Stimulated activated CD4-positive, alpha-beta T cell treated with anti-CD3 and anti-CD28 coated beads, Interleukin-1b, Interleukin-23, amount 100 ng/mL, for 4 hours (primary cell): ENCODE measurements at places on chromosomes 2 and 18.

- DNase-seq, result no peak
These were observed 70.2 kb upstream of the PIEZO2 start for GRCh38 chr18:11219571-11219970.

DNA sequence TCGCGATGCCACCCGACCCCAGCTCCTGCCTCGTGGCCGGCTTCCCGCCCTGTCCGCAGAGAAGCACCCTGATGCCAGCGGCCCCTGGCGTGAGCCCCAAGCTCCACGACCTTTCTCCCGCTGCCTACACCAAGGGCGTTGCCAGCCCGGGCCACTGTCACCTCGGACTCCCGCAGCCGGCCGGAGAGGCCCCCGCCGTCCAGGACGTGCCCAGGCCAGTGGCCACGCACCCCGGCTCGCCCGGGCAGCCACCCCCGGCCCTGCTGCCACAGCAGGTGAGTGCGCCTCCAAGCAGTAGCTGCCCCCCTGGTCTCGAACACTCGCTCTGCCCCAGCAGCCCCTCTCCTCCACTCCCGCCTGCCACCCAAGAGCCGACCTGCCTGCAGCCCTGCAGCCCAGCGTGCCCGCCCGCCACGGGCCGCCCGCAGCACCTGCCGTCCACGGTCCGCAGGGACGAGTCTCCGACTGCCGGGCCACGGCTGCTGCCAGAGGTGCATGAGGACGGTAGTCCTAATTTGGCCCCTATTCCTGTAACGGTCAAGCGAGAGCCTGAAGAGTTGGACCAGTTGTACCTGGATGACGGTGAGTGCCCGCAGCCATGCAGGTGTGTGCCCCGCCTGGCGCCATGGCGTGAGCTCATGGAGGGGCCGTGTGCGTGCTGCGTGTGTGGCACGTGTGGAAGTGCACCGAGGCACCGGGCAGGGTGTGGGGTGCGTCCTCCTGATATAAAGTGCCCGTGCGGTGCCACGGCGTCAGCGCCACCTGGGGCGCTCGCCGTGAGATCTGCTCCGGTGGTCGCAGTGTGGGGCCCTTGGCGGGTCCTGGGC, 90.8 kb downstream of the NFATC1 start:
- DNase-seq, result no peak

GRCh38 chr2:10241641-10242430, 60.9 kb upstream of the HPCAL1 start:
- DNase-seq, result no peak

DNA sequence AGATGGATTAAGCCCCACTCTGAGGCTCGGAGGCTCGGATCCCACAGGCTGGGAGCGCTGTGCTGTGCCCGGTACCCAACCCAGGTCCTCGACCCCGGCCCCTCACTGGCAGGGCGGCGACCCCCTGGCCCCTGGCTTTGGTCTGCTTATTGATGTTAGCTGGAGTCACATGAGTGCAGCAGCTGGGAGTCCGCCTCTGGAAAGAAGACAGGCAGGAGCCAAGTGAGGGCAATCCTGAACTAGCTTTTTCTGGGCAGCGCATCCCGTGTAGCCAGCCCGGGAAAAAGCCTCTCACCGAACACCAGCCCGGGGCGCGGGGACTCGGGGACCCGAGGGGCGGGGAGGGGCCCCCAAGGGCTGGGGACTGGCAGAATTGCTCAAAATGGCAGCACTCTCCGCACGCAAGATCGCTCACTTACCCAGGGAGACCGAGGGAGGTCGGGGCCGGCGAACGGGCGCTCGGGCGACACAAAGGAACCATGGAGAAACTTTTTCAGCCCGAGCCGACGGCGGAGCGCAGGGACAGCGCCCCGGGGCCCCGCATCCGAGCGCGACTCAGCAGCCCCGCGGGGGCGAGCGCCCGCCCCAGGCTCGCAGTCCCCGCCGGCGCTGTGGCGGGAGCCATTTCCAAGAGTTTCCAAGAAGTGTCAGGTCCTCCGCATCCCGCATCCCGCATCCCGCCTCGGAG, 567 bp downstream of the TMEM200C start:
- no peak for DNase-seq

DNA sequence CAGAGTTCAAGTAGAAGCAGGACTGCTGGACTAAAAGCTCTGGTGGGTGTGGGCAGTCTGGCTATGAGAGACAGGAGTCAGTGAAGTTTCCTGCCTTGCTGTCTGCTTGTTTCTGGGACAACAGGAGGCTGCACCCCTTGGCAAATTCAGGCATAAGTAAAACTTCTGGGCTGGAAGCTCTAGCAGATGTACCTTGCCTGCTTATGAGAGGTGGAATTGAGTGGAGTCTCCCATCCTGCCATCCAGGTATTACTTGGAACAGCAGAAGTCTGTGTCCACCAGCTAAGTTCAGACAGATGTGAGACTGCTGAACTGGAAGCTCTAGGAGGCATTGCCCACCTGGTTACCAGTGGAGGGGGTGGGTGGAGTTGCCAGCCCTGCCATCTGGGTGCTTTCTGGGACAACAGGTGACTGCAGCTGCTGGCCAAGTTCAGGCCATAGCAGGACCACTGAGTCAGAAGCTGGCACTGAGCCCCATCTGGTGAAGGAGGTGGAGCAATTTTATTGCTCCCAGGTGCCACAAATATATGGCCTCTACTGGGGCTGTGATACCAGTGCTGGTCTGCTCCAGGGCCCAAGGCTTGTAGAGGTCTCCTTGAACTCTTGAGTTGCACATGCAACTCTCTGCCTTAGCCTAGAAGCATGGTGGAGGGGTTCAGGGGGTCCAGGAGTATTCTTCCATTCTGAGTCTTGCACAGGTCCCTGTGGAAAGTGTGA, 199.4 kb upstream of the FN1 start:
- no peak for DNase-seq

- DNase-seq, result no peak
These were observed 599.8 kb downstream of the NRXN1 start for GRCh38 chr2:50431958-50432650.

DNA sequence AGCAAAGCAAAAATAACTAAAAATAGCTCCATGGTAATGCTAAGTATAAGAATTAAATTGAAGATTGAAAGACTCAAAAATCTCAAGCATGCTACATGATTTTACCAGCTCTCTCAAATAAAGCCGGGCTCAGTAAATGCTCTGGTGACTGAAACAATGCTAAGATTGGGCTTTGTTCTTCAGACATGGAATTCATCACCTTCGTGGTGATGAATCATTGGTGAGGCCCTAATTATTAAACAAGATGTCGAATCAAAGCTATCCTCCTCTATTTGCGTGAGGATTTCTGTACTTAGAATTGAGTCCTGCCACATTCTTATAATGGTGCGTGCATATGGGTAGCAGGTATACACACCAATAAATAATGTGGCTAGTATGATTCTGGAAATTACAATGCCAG, 58.8 kb upstream of the LRRTM1 start:
- DNase-seq, result no peak

- DNase-seq, result no peak
These were observed 185.1 kb downstream of the NEDD4L start for GRCh38 chr18:58229162-58229561.

DNA sequence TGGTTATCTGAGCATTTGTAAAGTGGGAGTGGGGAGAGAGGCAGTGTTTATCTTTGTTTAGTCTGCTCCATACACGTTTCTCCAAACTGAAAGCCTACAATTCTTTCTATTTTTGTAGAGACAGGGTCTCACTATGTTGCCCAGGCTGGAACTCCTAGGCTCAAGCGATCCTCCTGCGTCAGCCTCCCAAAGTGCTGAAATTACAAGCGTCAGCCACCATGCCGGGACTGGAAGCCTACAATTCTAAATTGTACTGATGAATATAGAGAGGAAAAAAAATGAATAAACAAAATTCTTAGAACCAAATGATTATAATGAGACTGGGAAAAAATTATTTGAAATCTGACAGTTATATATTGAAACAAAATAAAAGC, 1.4 kb upstream of the ZFAND2B start:
- no peak for DNase-seq

- no peak for DNase-seq
These were observed 33.5 kb upstream of the MAP4K3 start for GRCh38 chr2:39470580-39470979.

GRCh38 chr2:238286551-238286950, 1.9 kb downstream of the PER2 start:
- DNase-seq, result no peak

DNA sequence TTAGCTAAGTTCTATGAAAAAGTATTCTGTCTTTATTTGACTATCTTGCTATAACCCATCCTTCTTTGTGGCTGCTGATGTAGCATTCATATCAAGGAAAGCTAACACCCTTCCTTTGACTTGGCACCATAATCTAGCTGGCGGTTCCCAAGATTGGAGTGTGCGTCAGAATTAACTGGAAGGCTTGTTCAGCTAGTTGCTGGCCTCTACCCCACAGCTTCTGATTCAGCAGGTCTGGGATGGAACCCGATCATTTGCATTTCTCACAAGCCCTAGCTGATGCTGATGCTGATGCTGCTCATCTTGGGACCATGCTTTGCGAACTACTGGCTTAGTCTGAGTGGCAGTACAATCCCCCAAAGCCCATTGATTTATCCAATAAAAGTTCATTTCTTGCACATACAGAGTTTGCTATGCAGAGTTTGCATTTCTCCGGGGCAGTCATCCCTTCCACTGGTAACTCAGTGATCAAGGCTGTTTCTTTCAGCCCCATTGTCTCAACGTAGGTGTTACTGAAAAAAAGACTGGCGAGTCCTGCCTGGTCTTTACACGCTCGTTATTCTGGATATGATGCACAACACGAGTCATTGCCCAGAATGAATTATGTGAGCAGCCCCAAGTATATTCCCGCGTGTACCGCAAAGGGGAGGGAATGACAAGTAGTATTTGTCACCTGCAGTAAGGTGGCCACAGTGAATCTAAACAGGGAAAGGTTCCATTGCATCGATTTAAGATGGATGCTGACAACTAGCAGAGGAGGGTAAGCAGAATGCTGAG, 96.5 kb downstream of the ZNF532 start:
- DNase-seq, result no peak

- no peak for DNase-seq
These were observed 828.0 kb downstream of the SLC4A3 start for GRCh38 chr2:220455351-220455990.

GRCh38 chr2:17558878-17559277, 18.4 kb downstream of the VSNL1 start:
- no peak for DNase-seq

DNA sequence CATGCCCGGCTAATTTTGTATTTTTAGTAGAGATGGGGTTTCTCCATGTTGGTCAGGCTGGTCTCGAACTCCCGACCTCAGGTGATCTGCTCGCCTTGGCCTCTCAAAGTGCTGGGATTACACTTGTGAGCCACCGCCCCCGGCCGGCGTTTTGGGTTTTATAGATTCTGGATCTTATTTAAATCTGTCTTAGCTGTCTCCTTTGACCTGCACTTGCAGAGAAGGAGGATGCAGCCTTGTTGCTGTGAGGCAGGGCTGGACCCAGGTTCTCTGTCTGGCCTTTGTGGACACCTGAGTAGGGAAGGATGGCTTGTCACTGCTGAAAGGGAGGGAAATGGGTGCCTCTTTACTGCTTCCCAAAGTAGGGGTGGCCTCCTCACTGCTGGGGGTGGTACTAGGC, 83.0 kb upstream of the HS6ST1 start:
- DNase-seq, result no peak

DNA sequence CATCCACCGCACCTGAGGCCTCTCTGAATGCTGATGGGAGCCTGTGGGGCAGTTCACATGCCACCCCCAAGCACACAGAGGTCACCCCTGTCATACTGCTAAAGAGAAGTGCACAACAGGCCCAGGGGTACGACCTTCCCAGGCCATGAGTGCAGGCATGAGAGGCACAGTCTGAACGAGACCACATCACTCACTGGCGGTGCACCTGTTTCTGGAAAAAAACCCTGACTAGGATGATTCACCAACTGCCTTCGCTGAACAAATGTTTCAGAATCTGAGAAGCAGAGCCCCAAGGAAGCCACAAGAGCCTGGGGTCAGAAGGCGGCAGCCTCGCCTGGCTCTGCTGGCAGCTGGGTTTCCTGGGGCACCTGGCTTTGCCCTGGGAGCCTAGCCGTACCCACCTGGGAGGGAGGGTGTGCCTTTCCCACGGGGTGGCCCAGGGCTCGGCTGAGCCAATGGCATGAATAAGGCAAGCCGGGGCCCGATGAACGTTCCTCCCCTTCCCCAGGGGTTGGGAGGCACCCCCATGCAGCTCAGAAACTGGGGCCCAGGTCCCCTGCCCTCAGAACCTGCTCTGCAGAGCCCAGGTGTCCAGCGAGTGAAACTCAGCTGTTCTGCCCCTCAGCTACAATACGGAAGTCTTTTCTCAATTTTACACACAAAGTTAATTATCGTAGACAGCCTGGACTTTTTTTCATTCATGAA, 73.8 kb downstream of the HDAC4 start:
- peak; percentile 64 for DNase-seq

DNA sequence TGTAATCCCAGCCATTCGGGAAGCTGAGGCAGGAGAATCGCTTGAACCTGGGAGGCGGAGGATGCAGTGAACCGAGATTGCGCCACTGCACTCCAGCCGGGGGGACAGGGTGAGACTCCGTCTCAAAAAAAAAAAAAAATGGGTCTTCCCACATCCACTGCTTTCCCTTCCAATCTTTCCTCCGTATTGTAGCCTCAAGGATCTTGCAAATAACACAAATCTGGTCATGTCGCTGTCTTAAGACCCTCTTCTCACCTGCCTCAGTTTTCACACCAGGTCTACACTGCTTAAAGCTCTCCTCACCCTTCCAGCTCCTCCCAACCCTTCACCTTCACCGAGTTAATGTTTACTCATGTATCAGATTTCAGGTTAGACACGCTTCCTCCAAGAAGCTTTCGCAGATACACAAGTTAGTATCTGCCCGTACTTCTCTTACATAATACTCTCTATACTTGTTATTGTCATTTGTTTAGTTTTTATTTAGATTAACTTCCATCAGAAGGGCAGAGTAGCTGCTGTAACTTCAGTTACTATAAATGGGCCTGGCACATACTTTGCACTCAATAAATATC, 1.5 kb downstream of the IER3IP1 start:
- no peak for DNase-seq

GRCh38 chr2:101704046-101704466, 6.5 kb downstream of the MAP4K4 start:
- DNase-seq, result no peak

GRCh38 chr2:241645056-241645914, 7.8 kb downstream of the ATG4B start:
- no peak for DNase-seq

DNA sequence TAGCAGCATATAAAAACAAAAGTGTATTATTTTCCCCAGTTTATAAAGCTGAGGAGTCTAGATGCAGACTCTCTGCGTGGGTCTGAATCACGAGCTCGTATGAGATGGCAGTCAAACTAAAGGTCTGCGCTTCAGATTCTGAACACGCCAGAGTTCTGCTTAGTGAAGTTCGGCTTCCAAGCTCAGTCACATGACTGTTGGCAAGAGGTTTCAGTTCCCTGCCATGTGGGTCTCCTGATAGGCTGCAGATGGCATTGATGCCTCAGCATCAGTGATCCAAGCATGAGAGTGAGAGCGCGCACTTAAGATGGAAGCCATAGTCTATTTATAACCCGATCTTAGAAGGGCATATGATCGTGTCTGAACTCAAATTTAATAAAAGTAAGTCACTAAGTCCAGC, 242.8 kb upstream of the DOK6 start:
- DNase-seq, result no peak

GRCh38 chr18:3013024-3013804, at the start of gene LPIN2:
Gene LPIN2 (minus strand): TSS chr18:3013144. CDS start chr18:2960840, 52,304 bp downstream.
- DNase-seq, result peak; percentile 92
